ENCODE measurements at places on chromosomes 7 and 10. TPM values are rescaled to one million over a fixed set of nuclear protein-coding genes. Genes with fewer than 3 reads are reported as not detected.

- H3K27me3 ChIP-seq = no peaks in the 10 kb centered on the region
- no peaks in the 10 kb centered on the region for H3K36me3 ChIP-seq
- no peak overlapping the region for H3K27ac ChIP-seq
These were observed 40.2 kb upstream of the PROSER2 start for GRCh38 chr10:11782793-11783557.

DNA sequence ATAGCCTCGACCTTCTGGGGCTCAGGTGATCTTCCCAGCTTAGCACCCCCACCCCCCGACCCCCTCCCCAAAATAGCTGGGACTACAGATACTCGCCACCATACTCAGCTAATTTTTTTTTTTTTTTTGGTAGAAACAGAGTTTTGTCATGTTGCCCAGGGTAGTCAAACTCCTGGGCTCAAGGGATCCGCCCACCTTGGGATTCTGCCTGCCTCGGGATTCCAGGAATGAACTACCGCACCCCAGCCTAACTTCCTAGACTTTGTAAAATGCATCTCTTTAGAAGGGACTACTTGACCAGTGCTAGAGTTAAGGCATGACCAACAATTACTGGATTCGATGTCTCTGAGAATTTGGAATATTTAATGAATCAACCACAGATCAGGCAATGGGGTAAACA lies 85.9 kb downstream of the MDFIC start:
- no peak for DNase-seq
- no peak overlapping the region for H3K4me3 ChIP-seq
- peaks cover 51% of the 10 kb centered on the region for H3K4me1 ChIP-seq
- H3K27ac ChIP-seq = peak overlapping the region; percentile 57

DNA sequence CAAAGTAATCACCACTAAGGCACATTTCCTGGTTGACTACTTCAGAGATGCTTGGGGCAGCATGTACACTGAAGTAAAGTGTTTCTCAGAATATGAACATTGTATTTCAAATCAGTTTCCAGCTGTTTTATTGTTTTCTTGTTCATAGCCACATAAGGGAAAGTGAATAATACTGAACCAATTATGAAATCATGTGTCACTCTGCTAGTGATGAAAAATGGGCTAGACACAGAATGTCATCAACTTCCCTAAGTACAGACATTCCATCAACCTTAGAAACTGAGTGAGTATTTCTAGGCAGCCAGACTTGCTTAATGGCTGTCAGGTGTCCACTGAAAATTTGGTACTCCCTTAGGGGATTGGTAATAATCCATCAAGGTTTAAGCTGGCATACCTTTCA lies 603.5 kb downstream of the ARL4A start:
- H3K27ac ChIP-seq = no peak overlapping the region
- DNase-seq = no peak
- H3K36me3 ChIP-seq = no peaks in the 10 kb centered on the region

The C10orf67 gene
- total RNA-seq = not detected

The TMED4 gene
- 138 TPM for total RNA-seq

The C10orf143 gene
- total RNA-seq = 5.8 TPM

The VSTM2A gene
- not detected for total RNA-seq

DNA sequence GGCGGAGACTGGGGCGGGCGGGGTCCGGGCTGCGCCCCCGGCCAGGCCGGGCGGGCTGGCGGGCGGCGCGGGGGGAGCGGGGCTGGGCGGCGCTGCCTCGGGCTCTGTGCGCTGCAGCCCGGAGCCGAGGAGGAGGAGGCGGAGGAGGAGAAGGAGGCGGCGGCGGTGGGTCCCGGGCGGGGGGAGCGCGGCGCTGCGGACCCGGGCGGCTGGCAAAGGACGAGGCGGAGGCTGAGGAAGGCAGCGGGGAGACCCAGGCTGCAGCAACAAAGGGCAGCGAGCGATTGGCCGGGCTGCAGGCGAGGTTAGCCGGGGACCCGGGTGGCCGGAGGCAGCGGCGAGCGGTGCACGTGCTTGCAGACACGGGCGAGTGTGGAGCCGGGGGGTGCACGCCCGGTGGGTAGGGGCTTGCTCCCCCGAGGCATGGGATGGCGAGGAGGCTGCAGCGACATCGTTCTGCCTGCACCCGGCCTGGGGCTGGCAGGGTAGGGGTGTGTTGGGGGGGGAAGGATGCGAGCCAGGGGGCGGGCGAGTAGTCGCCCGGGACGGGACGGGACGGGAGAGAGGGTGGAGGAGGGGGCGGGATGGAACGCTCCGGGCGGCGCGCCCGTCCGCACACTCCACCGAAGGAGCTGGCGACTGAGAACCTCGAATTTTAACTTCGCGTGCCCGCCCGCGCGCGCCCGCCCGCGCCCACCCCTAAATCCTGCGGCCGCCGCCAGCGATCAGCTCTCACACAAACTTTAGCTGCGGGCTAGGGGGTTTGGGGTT lies 844 bp upstream of the KAT6B start:
- peaks cover 40% of the 10 kb centered on the region for H3K4me1 ChIP-seq
- DNase-seq = peak; percentile 48
- peak overlapping the region; percentile 79 for H3K27ac ChIP-seq
- H3K4me3 ChIP-seq = peak overlapping the region; percentile 85
- H3K36me3 ChIP-seq = no peaks in the 10 kb centered on the region
- no peaks in the 10 kb centered on the region for H3K27me3 ChIP-seq

GRCh38 chr10:110868981-110869380 lies 2.7 kb upstream of the PDCD4 start:
- peak overlapping the region; percentile 99 for H3K27ac ChIP-seq
- no peaks in the 10 kb centered on the region for H3K36me3 ChIP-seq
- no peaks in the 10 kb centered on the region for H3K27me3 ChIP-seq
- DNase-seq = peak; percentile 49
- peaks cover 72% of the 10 kb centered on the region for H3K4me1 ChIP-seq
- H3K4me3 ChIP-seq = peak overlapping the region; percentile 24

GRCh38 chr7:157360483-157361025 lies 23.8 kb downstream of the DNAJB6 start:
- no peaks in the 10 kb centered on the region for H3K27me3 ChIP-seq
- no peak overlapping the region for H3K27ac ChIP-seq
- H3K4me3 ChIP-seq = no peak overlapping the region

The GARIN1A gene
- 0.73 TPM for total RNA-seq

- no peak for DNase-seq
- H3K27ac ChIP-seq = no peak overlapping the region
- no peaks in the 10 kb centered on the region for H3K4me1 ChIP-seq
- no peaks in the 10 kb centered on the region for H3K27me3 ChIP-seq
- no peak overlapping the region for H3K4me3 ChIP-seq
- no peaks in the 10 kb centered on the region for H3K36me3 ChIP-seq
These were observed 275.4 kb upstream of the PFKP start for GRCh38 chr10:2791774-2792443.

- no peaks in the 10 kb centered on the region for H3K4me1 ChIP-seq
- H3K36me3 ChIP-seq = no peaks in the 10 kb centered on the region
- no peak overlapping the region for H3K27ac ChIP-seq
- DNase-seq = no peak
These were observed 302.0 kb downstream of the TFEC start for GRCh38 chr7:115728518-115728917.

DNA sequence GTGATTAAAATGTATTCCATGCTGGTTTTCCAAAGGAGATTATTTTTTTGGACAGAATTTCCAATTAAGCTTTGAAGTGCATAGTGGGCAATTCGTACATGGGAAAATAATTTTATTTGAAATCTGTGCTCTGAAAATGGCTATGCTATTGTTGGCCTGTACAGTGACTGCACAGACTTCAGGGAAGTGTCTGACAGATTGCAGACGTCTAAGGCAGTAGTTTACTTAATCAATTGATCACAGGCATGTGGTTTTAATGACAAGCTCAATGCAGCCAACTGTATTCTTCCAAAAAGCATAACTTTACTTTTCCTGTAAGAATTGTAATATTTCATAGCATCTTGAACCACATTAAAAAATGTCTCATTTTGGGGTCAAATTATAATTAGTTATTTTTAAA lies 102.0 kb downstream of the SEMA3C start:
- H3K27me3 ChIP-seq = no peaks in the 10 kb centered on the region
- no peaks in the 10 kb centered on the region for H3K4me1 ChIP-seq
- DNase-seq = no peak
- no peak overlapping the region for H3K4me3 ChIP-seq
- H3K36me3 ChIP-seq = no peaks in the 10 kb centered on the region
- H3K27ac ChIP-seq = no peak overlapping the region

DNA sequence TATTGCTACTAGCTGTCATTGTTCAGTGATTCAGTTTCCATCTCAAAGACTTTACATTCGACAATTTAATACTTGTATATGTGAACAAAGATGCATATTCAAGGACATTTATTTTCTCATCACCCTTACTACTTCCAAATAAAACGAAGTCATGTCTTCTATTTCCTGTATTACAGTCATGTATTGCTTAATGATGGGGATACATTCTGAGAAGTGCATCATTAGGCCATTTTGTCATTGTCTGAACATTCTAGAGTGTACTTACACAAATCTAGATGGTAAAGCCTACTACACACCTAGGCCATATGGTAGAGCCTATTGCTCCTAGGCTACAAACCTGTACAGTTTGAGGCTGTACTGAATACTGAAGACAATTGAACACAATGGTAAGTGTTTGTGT lies 6.5 kb downstream of the C10orf95 start:
- no peaks in the 10 kb centered on the region for H3K27me3 ChIP-seq
- H3K4me3 ChIP-seq = no peak overlapping the region
- H3K36me3 ChIP-seq = no peaks in the 10 kb centered on the region
- no peak for DNase-seq
- H3K4me1 ChIP-seq = peaks cover 10% of the 10 kb centered on the region

GRCh38 chr7:20162665-20163064 lies 54.5 kb downstream of the MACC1 start:
- H3K4me1 ChIP-seq = no peaks in the 10 kb centered on the region
- DNase-seq = no peak
- no peak overlapping the region for H3K27ac ChIP-seq
- no peaks in the 10 kb centered on the region for H3K36me3 ChIP-seq
- no peak overlapping the region for H3K4me3 ChIP-seq

DNA sequence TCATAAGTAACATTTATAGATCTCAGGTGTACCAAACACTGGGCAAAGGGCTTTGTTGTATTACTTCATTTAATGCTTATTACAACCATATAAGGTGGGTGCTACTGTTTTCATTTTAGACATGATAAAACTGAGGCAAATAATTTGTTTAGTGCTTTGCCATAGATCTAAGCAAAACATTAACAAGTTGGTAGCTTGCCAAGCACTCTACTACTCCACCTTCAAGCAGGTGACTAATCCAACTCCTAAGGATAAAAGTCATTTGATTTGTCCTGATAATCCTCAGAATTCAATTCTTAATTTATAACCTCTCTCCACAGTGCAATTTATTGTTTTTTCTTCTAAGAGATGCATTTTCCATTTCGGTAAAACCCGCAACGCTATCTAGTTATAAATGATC lies 646.4 kb downstream of the GRM8 start:
- no peaks in the 10 kb centered on the region for H3K4me1 ChIP-seq
- no peaks in the 10 kb centered on the region for H3K27me3 ChIP-seq
- no peak overlapping the region for H3K27ac ChIP-seq

- no peak for DNase-seq
- no peak overlapping the region for H3K27ac ChIP-seq
- H3K4me1 ChIP-seq = no peaks in the 10 kb centered on the region
These were observed 133.9 kb downstream of the ANLN start for GRCh38 chr7:36523371-36524101.

DNA sequence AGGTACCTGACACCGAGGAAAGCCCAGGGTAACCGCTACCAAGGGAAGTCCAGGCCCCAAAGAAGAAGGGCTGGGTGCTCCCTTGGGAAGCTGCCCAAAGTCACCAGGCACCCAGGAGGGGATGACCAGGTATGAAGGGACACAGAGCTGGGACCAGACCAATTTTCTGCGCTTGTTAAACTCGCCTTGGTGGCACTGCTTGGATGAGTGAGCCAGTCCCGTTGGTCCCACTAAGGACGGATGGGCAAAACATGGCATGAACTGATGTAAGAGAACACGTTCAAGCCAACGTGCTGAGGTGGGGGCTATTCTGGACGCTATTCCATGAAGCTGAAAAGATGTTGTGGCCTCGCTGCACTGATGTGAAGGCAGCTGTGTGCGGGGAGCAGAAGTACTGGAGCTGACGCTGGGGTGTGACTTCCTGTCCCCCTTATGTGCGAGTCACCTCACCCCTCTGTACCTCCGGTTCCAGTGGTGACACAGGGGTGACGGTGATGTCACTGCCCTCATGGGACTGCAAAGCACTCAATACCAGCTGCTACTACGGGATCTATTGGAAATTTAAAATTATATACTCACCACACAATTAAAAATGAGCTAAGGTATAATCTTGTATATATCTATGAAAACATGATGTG lies 73.6 kb downstream of the COBL start:
- H3K4me3 ChIP-seq = no peak overlapping the region
- no peaks in the 10 kb centered on the region for H3K4me1 ChIP-seq
- DNase-seq = no peak
- no peaks in the 10 kb centered on the region for H3K36me3 ChIP-seq

GRCh38 chr7:19362099-19362498 lies 216.9 kb upstream of the FERD3L start:
- no peak overlapping the region for H3K27ac ChIP-seq
- H3K4me1 ChIP-seq = no peaks in the 10 kb centered on the region
- H3K36me3 ChIP-seq = no peaks in the 10 kb centered on the region
- H3K4me3 ChIP-seq = no peak overlapping the region

The C10orf105 gene
- 0.25 TPM for total RNA-seq

GRCh38 chr7:98038321-98038720 lies 48.3 kb upstream of the OCM2 start:
- peaks cover 2% of the 10 kb centered on the region for H3K27me3 ChIP-seq
- no peaks in the 10 kb centered on the region for H3K36me3 ChIP-seq
- H3K27ac ChIP-seq = no peak overlapping the region
- H3K4me3 ChIP-seq = no peak overlapping the region
- no peak for DNase-seq
- H3K4me1 ChIP-seq = no peaks in the 10 kb centered on the region
